Heart right ventricle (tissue), 16 donors: ENCODE measurements at places on chromosomes 3 and 15. TPM values are rescaled to one million over a fixed set of nuclear protein-coding genes. Genes with fewer than 3 reads are reported as not detected.
A peak's percentile ranks its signal among the peaks of the same experiment; 100 is the strongest.

- DNase-seq, result peak; percentile 52
These were observed 50.4 kb downstream of the CCNL1 start for GRCh38 chr3:157109267-157110141.

DNA sequence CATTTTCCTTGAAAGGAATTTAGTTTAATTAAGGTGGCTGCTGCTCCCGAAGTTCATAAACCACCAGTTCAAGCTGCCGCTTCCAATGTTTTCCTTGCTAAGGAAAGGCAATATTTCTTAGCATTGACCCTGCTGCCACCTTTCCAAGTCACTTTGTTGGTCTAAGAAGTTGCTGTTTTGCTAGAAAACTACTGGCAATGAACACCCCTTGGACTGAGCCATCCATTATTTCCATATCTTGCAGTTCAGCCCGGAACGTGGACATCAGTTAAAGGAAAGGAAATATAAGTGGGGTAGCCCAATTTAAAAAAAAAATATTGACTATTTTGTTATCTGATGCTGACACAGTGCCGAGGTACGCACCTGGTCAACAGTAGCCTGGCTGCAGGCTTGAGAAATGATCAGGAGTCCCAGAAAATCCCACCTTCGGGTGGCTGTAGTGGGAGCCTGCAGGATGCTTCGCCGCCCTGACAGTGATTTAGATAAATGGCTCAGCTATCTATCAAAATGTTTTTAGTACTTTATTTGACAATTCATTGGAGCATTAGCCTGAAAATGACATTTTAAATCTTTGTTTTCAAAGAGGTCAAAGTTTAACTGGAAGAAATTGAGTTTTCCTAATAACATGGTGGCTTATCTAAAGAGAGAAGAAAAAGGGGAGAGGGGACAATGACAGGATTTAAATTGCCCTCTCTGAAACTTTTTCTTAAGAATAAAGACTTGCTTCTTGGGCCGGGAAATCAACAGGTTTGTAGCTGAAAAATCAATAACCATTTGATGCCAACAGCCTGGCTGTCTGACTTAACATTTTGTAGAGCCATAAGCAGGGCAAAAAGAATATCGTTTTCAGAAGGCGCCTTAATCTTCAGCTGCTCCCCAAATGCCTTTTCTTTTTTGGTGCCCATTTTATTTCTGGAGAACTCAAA, 1.6 kb downstream of the RARB start:
- no peak for DNase-seq

DNA sequence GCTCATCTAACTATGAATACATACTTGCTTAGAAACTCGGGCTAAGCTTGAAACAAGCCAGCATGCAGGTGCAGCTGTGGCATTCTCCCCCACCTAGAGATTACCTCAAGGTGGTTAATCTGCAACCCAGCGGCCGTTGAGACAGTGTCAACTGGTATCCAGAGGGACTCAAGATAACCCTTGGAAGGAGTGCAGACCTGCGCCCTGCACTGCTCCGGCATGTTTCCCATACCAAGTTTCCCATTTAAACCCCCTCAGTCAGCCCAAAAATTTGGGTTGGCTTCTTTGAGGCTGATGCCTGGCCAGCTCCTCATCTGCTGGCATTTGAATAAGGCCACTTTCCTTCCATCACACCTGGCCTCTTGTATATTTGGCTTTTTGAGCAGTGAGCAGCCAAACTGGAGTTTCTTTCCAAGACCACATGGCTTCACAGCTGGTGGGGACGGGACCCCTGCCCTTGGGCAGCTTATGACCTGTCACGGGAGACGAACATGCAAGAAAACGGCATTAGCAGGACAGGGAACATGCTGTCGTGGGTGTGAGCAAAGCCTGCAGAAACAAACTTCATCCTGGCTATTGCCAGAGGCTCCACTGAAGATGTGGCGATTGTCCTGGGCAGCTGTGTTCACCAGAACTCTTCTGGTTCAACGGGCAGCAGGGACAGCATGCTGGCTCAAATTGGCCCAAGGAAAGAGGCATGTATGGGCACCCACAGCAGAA, 98.2 kb downstream of the PLXNA1 start:
- no peak for DNase-seq

DNA sequence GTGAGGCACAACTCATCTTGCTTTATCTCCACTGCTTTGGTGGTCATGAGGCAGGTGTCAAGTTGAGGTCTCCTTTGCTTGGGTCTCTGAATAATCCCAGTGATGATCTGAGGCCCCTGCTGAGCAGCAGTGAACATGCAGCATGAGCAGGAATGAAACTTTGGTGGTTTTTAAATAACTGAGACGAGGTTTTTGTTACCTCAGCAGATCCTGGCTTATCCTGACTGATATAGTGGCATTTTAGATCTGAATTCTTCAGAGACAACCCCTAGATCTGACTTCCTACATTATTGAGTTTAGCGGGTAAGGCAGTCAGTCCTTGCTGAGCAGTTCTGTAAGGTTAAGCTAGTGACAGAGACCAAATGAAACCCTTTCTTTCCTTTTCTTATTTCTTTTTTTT, 230.4 kb downstream of the ARRDC4 start:
- DNase-seq, result no peak

GRCh38 chr15:69602921-69603320, 150.3 kb downstream of the RPLP1 start:
- no peak for DNase-seq

GRCh38 chr3:124785973-124786372, 55.7 kb downstream of the UMPS start:
- no peak for DNase-seq

DNA sequence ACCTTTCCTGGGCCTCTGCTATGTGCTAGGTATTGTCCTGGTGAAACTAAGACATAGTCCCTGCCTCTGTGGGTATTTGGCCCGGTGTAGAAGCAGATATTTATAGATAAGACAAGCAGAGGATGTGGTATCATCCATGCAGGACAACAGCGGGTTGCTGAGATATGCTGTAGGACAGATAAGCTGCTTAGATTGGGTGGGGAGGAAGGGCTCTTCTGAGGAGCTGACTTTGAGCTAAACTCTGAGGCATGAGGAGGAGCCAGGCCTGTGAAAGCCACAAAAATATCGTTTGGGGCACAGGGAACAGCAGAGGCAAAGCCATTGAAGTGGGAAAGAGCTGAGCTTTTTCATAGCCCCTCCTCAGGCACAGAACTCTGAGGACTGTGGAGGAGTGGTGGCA, 492.5 kb upstream of the CFAP20DC start:
- no peak for DNase-seq

- no peak for DNase-seq
These were observed 146.1 kb upstream of the TPM1 start for GRCh38 chr15:62896380-62896866.

DNA sequence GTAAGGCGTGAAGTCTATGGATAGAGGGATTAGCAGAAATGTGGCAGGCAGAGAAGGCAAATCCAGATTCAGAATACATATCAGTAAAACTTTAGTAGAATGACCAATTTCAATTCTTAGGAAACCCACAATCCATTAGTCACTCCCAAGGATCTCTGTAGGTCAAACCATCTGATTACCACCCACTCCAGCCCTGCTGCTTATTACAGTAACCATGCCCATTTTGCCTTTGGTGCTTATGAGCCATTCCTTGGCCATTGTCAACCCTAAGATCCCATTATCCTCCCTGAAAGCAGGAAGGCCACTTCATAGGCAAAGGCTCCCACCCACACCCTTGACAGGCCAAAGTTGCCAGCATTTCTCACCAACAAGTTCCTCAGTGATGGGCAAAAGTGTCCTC, 5.1 kb upstream of the KLHL40 start:
- DNase-seq, result no peak

DNA sequence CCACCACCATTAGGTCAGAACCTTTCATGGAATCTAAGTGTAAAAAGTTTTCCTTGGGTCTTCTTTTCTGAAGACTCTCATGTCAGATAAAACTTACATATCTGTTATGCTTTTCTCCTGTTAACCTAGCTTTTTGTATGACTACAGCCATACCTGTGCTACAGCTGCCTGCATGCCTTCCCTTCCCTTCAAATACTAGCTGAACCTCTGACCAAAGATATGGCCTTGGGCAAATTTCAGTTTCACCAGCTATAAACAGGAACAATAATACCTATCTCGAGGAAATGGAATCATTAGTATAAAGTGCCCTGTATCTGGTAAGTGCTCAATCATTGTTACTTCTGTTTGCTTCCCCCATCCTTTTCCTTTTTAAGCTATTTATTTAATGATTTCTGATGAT, 25.0 kb downstream of the GLB1 start:
- DNase-seq, result no peak

DNA sequence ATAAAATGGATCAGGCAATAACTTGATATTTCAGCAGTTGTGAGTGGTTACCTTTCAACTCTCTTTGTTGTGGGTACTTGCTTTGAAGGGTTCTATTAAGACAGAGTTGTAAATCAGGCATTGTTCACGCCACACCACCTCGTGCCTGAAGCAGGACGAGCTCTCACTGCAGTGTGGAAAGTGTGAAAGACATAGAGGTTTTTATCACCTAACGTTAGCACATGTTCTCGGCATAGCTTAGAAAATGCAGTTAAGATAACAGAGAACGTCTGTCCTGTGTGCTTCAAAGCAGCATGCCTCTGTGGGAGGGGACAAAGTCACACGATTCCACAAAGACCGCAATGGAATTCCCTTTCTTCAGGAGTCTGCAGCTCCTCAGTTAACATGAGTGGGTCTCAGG, 7.8 kb downstream of the ADAMTS17 start:
- no peak for DNase-seq

GRCh38 chr15:33678176-33678575, 290.1 kb upstream of the CHRM5 start:
- DNase-seq, result no peak

- DNase-seq, result no peak
These were observed 27.5 kb downstream of the AMOTL2 start for GRCh38 chr3:134346744-134347143.

DNA sequence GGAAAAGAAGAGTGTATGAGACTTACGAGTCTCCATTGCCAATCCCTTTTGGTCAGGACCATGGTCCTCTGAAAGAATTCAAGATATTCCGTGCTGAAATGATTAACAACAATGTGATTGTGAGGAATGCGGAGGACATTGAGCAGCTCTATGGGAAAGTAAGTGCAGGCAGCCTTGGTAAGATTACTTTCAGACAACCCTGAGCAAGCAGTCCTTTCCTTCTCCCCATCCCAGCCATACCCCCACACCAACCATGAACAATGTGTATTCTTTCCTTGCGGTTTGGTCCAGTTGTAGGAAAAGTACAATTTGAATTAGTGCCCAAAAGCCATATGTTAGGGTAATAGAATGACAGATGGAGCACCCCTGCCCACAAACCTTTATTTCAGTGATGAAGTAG, 5.6 kb downstream of the TSEN2 start:
- DNase-seq, result no peak

DNA sequence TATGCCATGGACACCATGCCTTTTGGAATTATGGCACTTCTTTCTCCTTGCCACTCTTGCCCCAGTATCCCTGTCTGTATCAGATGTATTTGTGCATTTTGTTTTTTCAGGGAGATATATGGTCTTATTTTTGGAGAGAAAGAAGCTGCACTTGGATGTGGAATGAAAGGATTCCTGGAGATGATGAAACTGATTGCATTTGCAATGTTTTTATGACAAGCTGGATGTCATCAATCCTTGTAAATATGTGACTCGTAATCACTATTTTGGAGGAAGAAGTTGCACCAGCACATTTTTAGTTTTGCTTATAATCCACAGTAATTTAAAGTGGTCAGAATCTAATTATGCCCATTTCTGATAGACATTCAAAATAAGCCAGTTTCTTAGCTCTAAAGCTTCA, 165.0 kb downstream of the NR1D2 start:
- no peak for DNase-seq

DNA sequence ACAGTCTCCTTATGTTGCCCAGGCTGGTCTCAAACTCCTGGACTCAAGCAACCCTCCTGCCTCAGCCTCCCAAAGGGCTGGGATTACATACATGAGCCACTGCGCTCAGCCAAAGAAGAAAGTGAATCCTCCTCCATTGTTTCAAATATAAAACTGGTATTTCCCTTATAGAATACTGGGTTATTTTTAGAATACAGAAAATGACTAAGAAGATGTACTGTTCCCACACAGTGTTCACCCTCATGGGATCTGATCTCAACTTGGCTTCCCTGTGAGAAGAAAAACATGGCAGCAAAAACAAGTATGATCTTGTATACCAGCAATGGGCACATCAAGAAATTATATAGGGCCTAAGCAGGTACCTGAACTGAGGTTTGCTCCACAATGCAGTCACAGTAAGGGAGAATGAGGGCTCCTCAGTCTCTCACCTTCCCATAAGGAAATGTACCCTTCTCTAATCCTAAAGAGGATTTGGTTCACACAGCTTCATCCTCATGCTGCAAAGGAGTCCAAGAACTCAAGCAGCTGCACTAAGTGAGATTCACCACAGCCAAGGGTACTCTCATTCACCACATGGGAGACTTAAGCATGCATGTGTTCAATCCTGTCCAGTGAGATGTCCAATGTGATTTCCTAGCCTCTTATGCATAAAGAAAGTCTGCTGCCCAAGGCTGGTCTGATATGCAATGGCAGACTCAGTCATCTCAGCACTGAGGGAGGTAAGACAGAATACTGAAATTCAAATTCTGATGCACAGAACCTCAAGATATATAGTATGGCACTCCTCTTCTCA, 25.8 kb downstream of the USP4 start:
- no peak for DNase-seq

DNA sequence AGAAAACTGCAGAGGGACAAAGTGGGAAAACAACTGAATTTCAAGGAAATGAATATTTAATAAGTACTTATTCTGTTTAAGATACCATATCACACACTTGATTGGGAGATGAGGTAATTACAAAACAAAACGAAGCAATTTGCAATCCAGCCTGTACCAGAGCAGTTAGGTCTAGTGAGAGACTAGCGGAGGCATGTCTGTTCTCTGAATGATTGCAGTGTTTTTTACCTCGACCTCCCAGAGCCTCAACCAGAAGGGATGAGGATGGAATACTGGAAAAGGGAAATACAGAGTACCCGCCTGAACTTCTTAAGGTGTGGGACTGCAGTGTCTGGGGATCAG, 59.5 kb downstream of the PIK3CB start:
- no peak for DNase-seq

GRCh38 chr15:86333819-86334218, 254.1 kb downstream of the AGBL1 start:
- no peak for DNase-seq

- no peak for DNase-seq
These were observed 150.8 kb upstream of the KCNMB2 start for GRCh38 chr3:178385280-178385952.

- DNase-seq, result no peak
These were observed 28.7 kb downstream of the ATRIP start for GRCh38 chr3:48475188-48475587.

Gene HIGD1A
- polyA plus RNA-seq, result 399 TPM

Gene KIF7
- polyA plus RNA-seq, result 3.7 TPM

Gene CFAP92
- 0.44 TPM for polyA plus RNA-seq

Gene MRPL46
- polyA plus RNA-seq, result 79.8 TPM

Gene CFAP44
- polyA plus RNA-seq, result 4.9 TPM

Gene CCR8
- not detected for polyA plus RNA-seq

Gene SELENOK
- 243 TPM for polyA plus RNA-seq

Gene STARD9
- polyA plus RNA-seq, result 15.7 TPM

Gene PLSCR4
- 9.5 TPM for polyA plus RNA-seq

Gene IMPG2
- polyA plus RNA-seq, result not detected

Gene FANCI
- 2.2 TPM for polyA plus RNA-seq

Gene SLC12A1
- polyA plus RNA-seq, result not detected
